ENCODE measurements at places on chromosomes 5 and 9. TPM values are rescaled to one million over a fixed set of nuclear protein-coding genes. Genes with fewer than 3 reads are reported as not detected.

LCN15 gene
- not detected for total RNA-seq

DND1 gene
- total RNA-seq = 0.19 TPM

BARX1 gene
- total RNA-seq = 469 TPM

TMEM171 gene
- total RNA-seq = 0.84 TPM

TNFSF15 gene
- 0.23 TPM for total RNA-seq

SMIM32 gene
- not detected for total RNA-seq

PCDHGB6 gene
- total RNA-seq = 7.1 TPM

PDE6A gene
- total RNA-seq = not detected

SLC22A4 gene
- total RNA-seq = 1.1 TPM

MRPS30 gene
- 63.8 TPM for total RNA-seq

CDX1 gene
- total RNA-seq = not detected

FAM170A gene
- not detected for total RNA-seq

ARL14EPL gene
- total RNA-seq = not detected

SH2D3C gene
- total RNA-seq = 6.1 TPM

RELL2 gene
- total RNA-seq = 3.2 TPM

CARTPT gene
- total RNA-seq = 8.8 TPM

NUTM2G gene
- not detected for total RNA-seq

OTP gene
- not detected for total RNA-seq

RXRA gene
- 57.3 TPM for total RNA-seq

LCN9 gene
- total RNA-seq = not detected

TAF11L12 gene
- total RNA-seq = not detected

HRH2 gene
- total RNA-seq = 6.1 TPM

SV2C gene
- total RNA-seq = 0.16 TPM

GFI1B gene
- not detected for total RNA-seq

FOXD4 gene
- total RNA-seq = 0.78 TPM

WDR38 gene
- not detected for total RNA-seq

CHSY3 gene
- 3.2 TPM for total RNA-seq

C6 gene
- 9.2 TPM for total RNA-seq

C9orf50 gene
- 0.27 TPM for total RNA-seq

FPGS gene
- 62.2 TPM for total RNA-seq

KCNV2 gene
- total RNA-seq = not detected

SHROOM1 gene
- 10.3 TPM for total RNA-seq

TAF9 gene
- 40.6 TPM for total RNA-seq

BARHL1 gene
- total RNA-seq = not detected

OR1Q1 gene
- total RNA-seq = not detected

PTGDS gene
- total RNA-seq = 7.4 TPM

PIP5K1B gene
- total RNA-seq = 1.1 TPM

CER1 gene
- not detected for total RNA-seq

EDIL3 gene
- total RNA-seq = 17.9 TPM

PKD2L2 gene
- not detected for total RNA-seq

RNF183 gene
- 0.37 TPM for total RNA-seq

OCLN gene
- total RNA-seq = 0.81 TPM

All from gastroesophageal sphincter (tissue), 4 donors.